Large intestine (tissue), 12 donors: ENCODE measurements at places on chromosomes 3 and 15. TPM values are rescaled to one million over a fixed set of nuclear protein-coding genes. Genes with fewer than 3 reads are reported as not detected.

The REC114 gene
- 0.15 TPM for polyA plus RNA-seq

GRCh38 chr3:71307991-71308697 lies 275.4 kb downstream of the FOXP1 start:
- DNase-seq = no peak

The BOC gene
- polyA plus RNA-seq = 14.7 TPM

DNA sequence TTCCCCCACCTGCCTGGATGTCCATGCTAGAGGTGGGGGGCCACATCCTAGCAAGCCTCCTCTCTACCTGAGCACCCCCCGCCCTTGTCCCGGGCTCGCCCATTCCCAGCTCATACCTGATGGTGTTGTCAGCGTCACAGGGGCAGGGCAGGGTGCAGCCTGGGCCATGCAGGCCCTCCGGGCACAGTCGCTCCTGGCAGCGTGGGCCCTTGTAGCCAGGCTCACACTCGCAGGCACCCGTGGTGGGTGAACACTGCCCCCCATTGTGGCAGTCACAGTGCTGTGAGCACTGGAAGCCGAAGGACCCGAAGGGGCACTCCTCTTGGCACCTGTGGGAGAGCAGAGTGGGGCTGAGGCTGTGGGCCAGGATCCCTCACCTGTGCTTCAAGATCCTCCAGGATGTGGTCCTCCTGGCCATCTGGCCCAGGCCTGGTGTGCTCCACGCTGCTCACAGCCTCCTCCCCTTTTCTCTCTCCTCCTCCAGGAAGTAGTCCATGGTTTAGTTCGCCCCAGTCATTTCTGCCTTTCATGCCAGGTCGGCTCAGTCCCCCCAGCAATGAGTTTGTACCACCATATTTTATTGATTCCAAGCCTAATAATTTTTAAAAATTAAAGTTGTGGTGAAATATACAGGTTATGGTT lies 95.6 kb downstream of the RAB11A start:
- DNase-seq = no peak

The PDE8A gene
- 58.2 TPM for polyA plus RNA-seq
